ENCODE measurements at places on chromosomes 13 and 19. TPM values are rescaled to one million over a fixed set of nuclear protein-coding genes. Genes with fewer than 3 reads are reported as not detected.
A peak's percentile ranks its signal among the peaks of the same experiment; 100 is the strongest.

- peak; percentile 55 for DNase-seq
Measured at GRCh38 chr13:23654111-23655110, 84.2 kb downstream of the TNFRSF19 start.

- no peak for DNase-seq
Measured at GRCh38 chr13:21322988-21323387, 136.1 kb downstream of the ZDHHC20 start.

DNA sequence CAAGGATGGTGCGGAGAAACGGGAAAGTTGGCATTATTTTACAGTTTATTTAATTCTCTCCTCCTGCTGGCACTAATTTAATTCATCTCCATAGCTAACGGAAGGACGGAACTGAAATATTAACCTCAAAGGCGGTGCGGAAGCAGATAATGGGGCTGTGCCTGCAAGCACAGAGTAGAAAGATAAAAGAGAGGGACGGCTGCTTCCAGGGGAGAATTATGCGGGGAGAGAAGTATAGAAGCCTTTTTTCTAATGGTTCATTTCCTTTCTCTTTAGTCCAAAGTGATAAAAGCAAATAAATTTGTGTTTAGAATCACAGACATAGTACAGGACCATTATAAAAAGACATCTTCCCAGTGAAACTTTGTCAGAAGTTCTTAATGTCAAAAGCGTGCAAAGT lies 34.5 kb upstream of the UQCRFS1 start:
- DNase-seq: no peak

- no peak for DNase-seq
Measured at GRCh38 chr13:34452831-34453230, 489.2 kb upstream of the NBEA start.

DNA sequence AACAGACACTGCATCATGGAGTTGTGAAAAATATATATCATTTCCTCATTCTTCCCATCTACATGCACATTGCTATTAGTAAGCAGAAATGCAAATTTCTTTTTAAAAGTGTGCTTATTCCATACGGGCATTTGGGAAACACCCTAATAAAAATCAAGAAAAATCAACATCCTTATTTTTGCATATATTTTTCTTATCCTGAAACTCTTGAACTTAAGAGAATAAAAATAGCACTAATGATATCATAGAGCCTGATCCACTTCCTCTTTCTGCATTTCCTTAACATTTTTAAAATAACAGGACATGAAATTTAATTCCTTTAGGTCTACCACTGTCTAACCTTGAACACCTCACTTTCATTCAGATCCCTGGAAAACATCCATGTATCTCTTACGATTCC lies 123.3 kb downstream of the VWA8 start:
- no peak for DNase-seq

The DACT3 gene
- 15.4 TPM for total RNA-seq

- no peak for DNase-seq
Measured at GRCh38 chr13:110925023-110925612, 10.2 kb upstream of the ANKRD10 start.

- DNase-seq: no peak
Measured at GRCh38 chr13:78139765-78140164, 221.1 kb upstream of the EDNRB start.

Data from left cardiac atrium (tissue), 4 donors.